ENCODE measurements at places on chromosomes 1 and 21.

DNA sequence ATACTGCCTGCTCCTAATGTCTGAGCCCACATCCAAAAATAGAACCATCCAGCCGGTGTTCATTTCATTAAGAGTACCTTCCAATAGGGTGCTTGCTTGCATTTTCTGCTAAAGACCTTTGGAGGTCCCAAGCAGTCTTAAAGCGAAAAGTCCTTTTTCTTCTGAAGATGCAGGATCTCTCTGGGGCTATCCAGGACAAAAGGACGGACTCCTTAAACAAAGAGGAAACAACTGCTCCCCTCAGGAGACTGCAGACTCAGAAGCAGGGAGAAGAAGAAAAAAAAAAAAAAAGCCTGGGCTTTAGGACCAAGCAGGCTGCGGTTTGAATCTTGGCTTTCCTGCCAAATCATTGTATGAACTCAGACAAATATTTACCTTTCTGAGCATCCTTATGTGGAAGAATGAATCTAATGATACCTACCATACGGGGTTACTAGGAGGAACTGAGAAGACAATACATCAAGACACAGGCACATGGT is 204.0 kb downstream of the PLPP3 start:
- peak; percentile 17 for DNase-seq

DNA sequence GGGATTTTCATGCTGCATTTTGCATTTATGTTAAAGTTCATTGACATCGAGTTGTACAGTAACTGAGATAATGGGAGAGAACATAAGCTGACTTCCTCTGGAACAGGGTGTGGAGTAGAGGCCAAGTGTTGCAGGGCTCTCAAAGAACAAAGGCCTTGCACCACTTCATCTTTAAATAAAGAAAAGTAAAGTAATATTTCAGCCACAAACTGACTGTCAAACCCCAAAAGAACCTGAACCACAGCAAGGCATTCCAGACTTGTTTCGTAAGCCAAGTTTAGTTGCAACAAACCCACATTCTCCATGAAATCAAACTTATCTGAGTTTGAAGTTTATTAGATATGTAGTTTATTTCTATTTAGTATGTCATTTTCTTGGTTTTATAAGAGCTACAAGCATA is 19.1 kb upstream of the HMGCS2 start:
- DNase-seq, result peak; percentile 28

DNA sequence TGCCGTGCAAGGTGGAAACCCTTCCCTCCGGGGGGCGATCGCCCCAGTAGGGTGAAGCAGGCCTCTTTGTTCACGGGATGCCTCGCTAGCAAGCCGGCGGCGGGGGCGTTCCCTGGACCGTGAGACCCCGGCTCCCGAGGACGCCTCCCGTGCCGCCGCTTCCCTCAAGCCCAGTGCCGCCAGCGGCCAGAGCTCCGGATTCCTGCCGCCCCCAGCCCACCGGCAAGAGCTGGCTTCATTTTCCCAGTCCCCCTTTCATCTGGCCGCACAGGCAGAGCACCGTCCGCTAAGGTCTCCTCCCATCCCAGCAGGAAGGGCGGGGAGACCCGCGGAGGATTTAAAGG is 16.3 kb downstream of the IER5 start:
- DNase-seq, result no peak

DNA sequence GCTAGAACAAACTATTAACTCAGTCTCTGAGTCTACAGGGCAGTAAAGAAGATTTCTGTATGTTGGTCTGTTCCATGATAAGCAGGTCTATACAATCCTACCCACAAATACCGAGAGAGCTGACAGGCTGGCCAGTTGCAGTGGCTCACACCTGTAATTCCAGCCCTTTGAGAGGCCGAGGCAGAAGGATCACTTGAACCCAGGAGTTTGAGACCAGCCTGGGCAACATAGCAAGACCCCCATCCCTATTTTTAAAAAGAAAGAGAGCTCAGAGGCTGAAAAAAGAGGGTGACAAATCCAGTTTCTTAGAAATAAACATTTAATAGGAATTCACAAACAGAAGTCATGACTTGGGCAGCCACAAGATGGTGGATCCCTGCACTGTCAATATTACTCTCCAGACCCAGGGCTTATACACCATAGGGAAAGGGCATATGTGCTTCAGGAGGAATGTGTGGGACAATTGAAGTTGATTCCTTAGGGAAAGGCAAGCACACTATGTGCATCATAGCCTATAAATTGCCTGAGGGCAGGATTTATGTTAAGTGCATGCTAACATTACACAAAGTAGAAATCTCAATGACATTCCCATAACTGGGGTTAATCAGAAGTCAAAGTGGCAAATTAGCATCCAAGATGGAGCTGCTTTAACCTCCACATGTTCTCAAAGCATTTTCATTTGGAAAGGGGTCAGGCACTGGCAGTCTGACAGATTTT is 66.8 kb downstream of the SLC16A1 start:
- no peak for DNase-seq

DNA sequence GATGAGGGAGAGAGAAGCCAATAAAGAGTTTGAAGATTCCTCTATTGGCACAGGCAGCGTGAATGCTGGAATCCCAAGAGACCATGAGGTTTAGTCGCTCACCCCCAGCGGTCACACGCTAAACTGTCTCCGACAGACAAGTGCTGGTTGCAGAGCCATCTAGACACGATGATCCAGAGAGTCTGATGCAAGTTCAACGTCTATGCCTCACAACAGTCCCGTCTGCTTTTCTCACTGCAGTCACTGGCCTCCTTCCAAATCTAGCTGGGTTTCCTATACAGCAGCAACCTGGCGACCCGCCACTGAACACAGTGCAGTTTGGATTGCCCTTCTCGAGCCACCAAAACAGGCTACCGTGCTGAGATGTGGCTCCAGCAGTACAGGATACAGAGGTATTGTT is 98.6 kb upstream of the KRTAP19-8 start:
- DNase-seq, result peak; percentile 82

DNA sequence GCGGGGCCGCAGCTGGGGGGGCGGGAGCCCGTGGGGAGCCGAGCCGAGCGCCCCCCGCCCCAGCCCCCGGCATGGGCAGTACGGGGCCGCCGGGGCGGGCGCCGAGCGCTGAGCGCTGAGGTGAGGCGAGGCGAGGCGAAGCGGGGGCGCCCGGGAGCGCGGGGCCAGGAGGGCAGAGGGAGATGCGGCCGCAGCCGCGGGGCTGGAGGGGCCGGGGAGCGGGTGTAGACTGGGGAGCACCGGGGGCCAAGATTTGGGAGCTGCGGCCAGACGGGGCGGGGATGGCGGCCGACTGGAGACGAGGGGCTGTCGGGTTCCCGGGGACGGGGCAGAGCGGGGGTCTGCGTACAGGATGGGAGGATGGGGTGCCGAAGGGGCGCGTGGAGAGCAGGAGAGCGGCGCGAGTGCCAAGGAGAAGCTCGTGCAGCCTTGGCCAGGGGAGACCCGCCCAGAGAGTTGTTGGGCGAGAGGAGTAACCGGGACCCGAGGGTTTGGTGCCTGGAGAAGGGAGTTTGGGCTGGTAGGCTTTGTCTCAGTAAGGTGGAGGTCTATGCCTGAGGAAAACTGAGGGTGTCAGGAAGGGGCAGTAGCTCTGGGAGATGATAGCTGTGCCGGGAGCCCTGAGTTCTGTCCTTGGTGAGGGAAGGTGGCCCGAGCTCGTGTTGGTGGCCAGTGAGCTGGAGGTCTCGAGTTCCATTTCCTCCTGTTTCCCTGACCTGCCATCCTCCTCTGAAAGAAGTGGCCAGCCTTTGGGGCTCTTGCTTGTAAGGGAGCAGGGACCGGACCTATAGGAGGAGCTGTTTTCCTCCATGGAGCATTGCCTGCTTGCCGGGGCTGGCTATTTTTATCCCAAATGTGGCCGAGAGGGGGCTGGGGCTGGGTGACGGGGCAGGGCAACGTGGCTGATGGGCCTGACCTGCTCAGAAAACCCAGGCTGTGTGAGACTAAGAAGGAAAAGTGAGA is 539 bp downstream of the ATP8B2 start:
- DNase-seq, result peak; percentile 92

DNA sequence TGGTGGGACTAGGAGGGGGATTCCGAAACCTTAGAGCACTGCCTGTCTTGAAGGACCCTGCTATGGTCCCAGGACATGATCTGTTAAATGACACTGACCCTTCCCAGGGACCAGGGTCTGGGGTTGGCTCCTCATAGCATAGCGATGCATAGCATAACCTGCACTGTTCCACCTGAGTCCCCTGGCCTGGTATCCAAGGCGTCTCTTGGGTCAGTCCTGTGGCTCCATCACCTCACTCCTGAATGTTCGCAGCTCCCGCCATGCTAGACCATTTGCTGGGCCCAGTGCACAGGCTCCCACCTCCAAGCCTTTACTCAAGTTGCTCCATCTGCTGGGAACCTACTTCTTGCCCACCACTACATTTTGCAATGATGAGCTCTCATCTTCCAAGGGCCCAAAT is 39.0 kb upstream of the MAGOH start:
- DNase-seq, result no peak

GRCh38 chr1:28926629-28927265 is 12.4 kb downstream of the EPB41 start:
- DNase-seq, result peak; percentile 23

DNA sequence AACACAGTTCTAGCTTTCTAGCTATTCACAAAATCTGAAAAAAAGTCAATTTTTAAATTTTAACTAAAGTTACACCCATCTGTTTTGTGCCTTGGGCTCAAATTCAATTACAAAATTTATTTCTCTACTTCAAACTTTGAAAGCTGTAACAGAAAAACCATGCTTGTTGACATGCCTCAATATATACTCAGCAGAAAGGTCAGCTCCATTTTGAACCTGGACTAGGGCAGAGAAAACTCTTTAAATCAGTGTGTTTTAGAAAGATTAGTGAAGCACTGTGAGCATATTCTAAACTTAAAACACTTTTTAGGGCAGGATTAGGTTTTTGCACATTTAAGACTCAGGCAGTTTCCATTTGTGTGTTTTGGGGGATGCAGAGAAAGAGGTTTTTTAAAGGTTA is 34.4 kb downstream of the SPRTN start:
- no peak for DNase-seq

DNA sequence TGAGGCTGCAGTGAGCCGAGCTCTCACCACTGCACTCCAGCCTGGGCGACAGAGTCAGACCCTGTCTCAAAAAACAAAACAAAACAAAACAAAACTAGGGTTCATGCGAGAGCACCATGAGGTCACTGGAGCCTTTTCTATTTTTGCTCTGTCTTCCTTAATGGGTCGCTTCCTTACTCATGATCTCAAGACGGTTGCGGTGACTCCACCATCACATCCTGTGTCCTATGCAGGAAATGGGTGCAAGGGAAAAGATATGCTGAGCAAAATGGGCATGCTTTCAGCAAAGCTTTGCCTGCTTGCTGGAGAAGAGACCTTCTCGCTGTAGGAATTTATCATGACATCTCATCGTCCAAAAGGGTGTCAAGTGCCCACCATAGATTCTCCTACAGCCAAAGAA is 36.4 kb downstream of the WNT9A start:
- DNase-seq, result no peak

DNA sequence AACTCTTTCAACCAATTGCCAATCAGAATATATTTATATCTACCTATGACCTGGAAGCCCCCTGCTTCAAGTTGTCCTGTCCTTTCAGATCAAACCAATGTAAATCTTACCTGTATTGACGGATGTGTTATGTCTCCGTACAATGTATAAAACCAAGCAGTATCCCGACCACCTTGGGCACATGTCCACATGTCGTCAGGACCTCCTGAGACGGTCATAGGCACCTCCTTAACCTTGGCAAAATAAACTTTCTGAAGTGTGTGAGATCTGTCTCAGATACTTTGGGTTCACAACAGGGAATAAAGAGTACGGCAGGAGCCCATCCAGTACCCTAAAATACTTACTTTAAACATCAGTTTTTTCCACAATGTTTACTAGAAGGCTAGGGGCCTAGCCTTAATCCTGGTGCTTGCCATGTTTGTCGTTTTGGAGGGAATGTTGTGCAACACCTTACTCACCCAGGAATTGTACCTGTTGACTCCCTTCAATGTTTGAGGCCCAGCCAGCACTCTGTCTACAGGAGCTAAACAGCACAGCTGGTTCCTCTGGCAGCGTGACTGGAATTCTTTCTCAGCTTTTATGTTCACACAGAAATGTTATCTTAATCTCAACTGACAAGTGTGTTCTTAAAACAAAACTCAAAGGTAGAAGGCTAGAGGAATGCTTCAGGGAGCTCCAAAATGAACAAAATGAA is 90.8 kb upstream of the USP25 start:
- DNase-seq, result peak; percentile 37

DNA sequence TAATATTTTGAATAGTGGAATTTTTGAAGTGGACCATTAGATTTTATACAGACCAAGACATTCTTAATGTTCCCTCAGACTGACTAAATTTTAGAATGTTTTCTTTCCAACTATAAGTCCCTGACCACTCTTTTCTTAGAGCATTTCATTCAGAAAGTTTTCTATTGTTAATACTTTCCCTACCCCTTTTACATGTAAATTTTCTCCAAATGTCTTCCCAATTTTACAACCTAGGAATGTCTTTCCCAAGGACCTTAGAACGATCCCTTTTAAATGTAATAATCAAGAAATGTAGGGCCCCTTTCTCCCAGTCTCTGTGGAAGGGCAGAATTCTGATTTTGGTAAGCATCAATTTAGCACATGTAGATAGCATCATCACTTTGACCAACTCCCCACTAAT is 730.0 kb upstream of the B3GALT2 start:
- DNase-seq, result no peak

- DNase-seq, result no peak
These were observed 31.6 kb downstream of the MAPKAPK2 start for GRCh38 chr1:206716159-206716869.

- no peak for DNase-seq
These were observed 103.6 kb upstream of the SNX7 start for GRCh38 chr1:98557895-98558294.

DNA sequence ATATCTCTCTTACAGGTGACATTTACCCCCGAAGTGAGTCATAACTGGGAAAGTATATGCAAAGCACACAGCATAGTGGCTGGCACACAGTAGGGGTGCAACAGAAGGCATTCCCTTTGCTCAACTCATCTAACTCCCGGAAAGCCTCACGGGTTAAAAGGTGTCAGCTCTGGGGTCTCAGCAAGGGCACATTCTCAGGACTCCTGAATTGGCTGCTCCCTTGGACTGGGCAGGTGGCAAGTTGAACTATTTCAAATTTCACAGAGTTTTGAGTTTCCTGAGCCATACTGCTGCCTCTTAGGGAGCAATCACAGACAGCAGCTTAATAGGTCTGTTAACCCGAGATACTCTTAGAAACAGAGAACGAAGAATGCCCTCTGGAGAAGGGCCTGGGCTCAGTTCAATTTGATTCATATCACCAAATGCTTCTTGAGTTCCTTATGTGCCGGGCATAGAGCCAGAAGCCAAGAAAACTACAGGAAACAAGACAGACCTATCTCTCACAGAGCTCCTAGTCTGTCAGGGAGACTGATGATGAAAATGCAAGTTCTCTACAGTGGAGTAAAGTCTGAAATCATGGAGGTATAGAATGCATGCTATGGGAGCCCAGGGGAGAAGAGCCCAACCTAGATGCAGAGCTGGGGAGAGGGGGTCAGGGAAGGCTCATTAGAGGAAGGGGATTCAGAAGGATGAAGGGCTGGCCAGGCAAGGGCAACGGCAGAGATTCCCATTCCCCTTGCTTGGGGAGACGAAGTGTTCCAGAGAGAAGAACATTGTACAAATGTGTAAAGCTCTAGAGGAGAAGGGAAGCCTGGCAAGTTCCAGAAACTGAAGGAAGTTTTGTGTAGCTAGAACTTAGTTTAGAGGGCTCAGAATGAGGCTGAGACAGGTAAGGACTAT is 143.9 kb upstream of the HMGB4 start:
- DNase-seq, result no peak

- DNase-seq, result no peak
These were observed 12.0 kb downstream of the TMEM9 start for GRCh38 chr1:201142011-201142848.

All from cardiac fibroblast (primary cell).